ENCODE measurements at places on chromosomes 11 and 22.

DNA sequence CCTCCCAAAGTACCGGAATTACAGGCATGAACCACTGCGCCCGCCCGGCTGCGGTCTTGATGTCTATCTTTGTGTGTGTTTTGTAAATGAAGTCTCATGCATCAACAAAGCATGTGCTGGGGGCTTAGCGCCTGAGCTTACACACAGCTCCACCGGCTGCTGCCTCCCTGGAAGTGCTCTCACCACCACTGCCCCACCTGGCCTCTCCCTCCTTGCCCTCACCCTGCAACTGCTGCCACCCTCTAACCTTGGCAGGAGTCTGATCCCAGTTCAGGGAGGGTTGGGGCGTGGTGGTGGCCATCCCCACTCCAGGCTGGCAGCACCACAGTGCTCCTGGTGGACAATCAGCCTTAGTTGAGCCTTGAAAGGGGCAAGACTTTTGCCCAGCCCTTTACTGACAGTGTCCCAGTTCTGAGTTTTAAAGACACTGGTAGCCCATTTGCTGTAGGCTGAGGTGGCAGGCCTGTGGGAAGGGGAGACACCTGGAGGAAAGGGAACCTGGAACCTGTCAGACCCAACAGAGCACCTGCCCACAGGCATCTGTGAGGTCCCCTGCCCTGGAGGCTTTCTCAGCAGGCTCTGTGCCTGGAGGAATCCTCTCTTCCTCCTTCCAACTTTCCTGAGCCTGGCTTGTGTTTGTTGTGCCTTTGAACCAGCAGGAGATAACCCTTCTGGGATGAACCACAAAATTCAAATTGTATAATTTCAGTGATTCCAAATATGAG is 42.4 kb upstream of the WEE1 start:
- no peak for DNase-seq

- DNase-seq: peak; percentile 52
These were observed 26.2 kb downstream of the DNHD1 start for GRCh38 chr11:6523253-6523652.

DNA sequence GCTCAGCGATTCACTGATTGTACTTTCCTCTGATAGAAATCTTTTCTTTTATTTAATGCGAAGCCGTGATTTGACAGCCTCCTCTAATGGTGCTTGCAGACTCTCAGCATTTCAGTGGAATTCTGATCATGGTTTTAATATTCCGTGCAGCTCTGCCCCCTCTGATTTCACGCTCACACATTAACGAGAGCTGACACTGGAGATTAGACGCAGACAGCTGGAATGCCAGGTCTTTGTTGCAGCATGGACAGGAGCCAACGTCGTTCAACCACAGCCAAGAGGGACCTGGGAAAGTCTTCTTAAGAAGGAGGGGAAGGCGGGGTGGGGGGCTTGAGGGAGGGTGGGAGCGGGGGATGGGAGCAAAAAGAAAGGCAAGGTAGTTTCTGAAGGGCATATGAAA is 186.4 kb downstream of the BLID start:
- DNase-seq: no peak

DNA sequence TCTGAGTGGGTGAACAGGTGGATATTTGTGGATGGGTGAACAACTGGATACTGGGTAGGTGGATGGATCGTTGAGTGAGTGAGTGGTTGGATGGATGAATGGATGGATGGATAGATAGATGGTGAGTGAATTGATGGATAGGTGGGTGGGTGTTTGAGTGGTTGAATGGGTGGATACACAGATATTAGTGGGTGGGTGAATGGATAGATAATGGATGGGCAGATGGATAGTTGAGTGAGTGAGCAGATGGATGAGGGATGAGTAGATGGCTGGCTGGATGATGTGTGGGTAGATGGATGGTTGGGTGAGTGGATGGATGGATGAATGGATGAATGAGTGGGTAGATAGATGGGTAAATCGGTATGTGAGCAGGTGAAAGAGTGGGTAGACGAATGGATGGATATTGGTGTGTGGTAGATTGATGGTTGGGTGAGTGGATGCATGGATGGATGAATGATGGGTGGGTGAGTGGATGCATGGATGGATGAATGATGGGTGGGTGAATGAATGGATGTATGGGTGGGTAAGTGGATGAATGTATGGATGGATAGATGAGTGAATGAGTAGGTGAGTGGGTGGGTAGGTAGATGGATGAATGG is 406.7 kb downstream of the MN1 start:
- no peak for DNase-seq

DNA sequence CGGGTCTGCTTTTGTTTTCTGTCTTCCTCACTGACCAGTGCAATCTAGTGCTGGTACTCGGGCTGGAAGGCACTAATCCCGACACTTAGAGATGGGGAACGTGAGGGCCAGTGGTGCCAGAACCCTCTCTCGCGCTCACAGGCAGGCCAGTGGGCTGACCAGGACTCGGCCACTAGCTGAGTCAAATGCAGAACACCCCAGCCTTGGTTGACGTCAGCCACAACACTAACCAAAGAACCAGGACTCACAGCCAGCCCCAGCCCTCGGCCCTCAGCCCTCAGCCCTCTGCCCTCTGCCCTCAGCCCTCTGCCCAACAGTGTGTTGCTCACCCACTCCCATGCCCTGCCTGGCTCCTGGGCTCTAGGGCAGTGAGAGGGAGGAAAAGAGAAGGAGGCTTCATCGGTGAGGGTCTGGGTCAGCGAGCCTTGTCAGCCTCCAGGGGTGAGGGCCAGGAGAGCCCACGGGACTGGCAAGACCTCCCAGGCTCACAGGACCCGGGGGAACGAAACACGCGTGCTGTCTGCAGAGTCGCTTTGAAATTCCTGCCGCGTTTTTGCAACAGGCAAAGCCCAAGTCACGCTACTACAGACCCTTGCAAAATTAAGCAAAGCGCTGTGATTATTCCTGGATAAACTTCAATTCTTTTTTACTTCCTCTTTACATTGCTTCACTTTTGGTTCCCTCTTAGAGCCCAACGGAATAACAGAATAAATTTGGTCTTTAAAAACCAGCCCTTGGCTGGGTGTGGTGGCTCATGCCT is 27.5 kb downstream of the KIAA0930 start:
- DNase-seq: no peak

DNA sequence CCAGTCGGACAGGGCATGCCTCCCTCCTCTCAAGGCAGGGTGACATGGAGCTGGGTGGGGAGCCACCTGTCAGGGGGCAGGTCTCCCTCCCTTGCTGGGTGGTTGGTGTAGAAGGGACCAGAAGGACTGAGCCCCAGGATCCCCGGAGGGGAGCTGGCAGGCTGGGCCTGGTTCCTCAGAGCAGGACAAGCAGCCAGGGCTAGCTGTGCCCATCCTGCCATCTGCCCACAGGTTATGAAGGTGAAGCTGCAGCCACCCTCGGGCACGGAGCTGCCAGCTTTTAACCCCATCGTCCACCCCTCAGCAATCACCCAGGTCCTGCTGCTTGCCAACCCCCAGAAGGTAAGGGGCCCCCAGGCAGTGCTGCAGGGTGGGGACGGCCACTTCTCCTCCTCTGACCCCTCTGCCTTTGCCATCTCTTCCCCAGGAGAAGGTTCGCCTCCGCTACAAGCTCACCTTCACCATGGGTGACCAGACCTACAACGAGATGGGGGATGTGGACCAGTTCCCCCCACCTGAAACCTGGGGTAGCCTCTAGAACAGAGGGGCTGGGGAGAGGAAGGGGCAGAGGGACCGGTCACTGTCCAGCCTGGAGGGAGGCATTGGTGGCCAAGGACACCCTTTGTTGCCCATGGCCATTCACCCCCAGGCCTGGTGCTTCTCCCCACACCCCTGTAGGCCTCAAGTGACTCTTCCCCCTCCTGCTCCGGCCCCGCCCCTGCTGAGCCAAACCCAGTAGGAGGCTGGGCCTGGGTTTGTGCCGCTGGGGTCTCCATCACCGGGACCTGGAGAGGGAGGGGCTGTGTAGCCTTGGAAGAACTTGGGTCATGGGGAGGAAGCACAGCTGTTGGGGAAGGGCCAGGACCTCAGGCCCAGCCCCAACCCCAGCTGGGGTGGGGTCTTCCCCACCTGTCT is 7.0 kb upstream of the SH3BP1 start:
- DNase-seq: no peak

GRCh38 chr22:42645938-42646568 is 3.1 kb downstream of the CYB5R3 start:
- DNase-seq: no peak

- no peak for DNase-seq
These were observed 63.6 kb upstream of the PAX6 start for GRCh38 chr11:31874631-31875191.

All from non-pigmented ciliary epithelial cell (primary cell).